GM18507 (cell line): ENCODE measurements at places on chromosomes 16 and 17.

DNA sequence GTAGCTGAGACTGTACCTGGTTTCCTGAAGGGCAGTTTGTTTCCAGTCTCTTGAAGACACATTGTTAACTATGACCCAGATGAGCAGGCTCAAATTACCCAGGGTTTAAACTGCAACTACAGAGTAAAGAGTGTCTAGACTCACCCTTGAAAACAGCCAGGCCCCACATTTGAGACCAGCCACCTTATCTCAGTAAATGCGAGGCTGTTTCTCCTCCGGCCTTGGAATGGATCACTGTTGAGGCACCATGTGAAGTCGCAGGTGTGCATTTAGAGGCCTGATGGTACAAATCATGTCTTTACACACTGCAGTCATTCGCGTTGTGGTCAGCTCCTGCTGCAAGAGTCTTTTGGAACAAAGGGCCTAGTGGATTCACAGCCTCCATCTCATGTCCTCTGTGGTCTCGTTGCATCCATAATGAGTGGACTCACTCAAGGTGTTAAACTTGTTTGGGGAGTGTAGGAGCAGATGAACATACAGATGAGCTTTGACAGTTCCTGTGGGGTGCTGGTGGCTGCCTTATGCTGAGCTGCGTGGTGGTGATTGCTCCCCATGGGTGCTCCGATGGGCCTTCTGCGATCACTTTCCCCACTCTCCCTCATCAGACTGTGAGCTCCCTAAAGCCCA, 18.5 kb upstream of the N4BP1 start:
- no peak for DNase-seq

GRCh38 chr17:38613981-38614779, 8.4 kb upstream of the SRCIN1 start:
- no peak for DNase-seq

DNA sequence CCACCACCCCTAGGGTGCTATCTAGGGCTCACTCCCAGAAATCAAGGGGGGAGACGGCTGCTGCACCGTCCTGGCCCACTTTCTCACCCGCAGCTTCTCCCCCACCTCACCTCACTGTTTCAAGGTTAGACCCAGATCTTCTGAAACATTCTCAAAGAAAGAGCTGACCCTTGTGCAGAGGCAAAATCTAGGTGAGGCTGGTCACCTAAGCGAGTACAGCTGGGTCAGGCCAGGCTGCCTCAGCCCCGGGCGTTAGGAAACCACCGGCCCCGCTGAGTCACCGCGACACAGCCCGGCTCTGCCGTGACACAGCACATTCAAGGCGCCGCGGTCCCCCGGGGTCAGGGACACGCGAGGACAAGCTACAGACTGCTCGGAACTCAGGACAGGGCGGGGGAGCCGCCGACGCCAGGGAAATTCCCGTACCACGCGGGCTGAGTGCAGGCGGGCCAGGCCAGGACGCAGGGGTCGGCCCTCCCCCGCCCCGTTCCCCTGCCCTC, 27.1 kb downstream of the GNPTG start:
- peak; percentile 17 for DNase-seq

DNA sequence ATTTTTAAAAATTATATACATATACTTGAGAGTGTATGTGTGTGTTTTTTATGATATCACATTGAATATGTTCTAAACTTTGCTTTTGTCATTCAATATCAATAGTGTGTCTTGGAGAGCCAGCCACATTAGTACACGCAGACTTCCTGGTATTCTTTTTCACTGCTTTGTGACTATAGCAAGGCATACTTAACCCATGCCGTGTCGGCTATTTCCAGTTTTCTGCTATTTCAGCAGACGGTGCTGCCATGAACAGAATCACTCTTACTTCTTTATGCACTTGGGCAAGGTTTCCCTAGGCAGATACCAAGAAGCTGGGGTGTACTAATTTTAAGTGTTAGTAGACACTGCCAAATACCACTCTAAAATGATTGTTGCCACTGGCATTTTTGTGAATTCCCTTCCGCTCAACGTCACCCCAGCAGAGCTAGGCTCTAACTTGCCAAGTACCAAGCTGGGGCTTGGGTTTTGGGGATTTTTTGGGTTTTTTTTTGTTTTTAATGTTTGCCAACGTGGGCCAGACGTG, 134.9 kb downstream of the SOCS1 start:
- no peak for DNase-seq

- DNase-seq, result no peak
Observed at GRCh38 chr16:15689290-15689689, 39.2 kb downstream of the NDE1 start.

GRCh38 chr16:49921791-49922456, 66.0 kb upstream of the ZNF423 start:
- DNase-seq, result peak; percentile 33

GRCh38 chr16:63512910-63513309, 1476.7 kb upstream of the CDH8 start:
- DNase-seq, result no peak

GRCh38 chr17:51764387-51764971, 394.0 kb downstream of the CA10 start:
- peak; percentile 29 for DNase-seq

DNA sequence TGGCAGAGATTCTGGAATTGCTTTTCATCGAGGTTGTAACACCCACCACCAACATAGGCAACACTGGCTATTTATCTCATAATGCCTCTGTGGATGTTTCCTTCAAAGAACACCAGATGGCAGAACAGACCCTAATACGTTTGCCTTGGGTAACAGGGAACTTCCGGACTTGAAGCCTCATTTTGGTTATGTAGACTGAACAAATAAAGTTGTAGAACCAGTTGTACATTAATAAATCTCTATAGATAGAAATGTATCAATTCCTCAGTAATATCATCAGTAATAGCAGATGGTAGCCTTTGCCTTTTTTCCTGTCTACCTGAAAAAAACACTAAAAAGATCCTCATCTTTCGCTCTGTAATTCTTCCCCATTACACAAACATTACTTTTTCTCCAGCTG, 25.9 kb upstream of the APOH start:
- no peak for DNase-seq

DNA sequence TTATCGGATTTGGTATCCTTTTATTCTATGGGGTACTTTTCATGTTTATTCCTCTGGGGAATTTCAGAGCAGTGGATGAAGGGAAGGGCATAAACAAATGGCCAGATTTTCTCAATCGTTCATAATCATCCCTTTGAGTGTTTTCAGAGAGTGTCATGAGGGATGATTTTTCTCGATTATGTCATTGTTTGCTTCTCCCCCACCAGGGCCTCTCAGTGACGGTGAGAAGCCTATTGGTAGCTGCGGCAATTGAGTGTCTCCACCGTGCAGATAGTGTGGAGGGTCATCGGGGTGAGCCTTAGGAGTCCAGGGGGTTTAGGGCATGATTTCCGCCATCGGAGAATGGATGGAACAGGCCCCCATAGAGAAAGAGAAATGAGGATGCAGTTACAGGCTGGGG, 57.2 kb downstream of the USP43 start:
- DNase-seq, result no peak

- DNase-seq, result no peak
Observed at GRCh38 chr16:1612320-1613111, at the start of gene CRAMP1. CRAMP1 (plus strand) TSS chr16:1612360; CDS start chr16:1614640, 2,280 bp downstream.

DNA sequence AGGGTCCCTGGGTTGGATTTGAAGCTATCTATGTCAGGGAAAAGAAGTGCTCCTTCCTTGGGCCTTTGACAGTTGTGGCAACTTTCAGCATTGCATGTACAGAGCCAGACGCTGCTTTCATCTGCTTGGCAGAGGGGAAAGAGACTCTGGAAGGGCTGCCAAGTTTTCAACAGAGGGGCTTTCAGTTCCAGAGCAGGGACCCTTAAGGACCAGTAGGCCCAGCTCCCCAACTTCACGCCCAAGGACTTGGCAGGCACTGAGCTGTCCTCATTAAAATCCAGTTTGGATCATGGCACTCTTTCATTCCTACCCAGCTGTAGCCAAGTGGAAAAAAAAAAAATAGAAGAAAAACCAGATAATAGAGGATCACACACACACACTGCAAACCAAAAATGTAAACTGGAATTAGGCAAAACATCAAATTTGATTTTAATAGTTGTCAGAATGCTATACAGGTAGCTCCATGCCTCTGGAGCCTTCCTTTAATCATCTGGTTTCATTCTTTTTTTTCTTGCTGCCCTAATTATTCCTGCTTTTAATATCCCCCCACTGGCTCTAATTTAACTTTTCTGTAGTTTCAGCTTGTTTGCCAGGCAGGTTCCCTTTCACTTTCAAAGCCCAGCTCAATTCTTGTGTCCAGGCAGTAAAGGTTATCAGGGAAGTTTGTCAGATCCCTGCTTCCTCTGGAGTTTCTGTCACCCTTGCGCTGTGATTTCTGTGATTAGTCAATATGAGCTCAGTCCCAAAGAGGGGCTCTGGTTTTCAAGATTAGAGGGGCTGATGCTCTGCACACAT, 702.6 kb upstream of the CDH8 start:
- DNase-seq, result no peak

DNA sequence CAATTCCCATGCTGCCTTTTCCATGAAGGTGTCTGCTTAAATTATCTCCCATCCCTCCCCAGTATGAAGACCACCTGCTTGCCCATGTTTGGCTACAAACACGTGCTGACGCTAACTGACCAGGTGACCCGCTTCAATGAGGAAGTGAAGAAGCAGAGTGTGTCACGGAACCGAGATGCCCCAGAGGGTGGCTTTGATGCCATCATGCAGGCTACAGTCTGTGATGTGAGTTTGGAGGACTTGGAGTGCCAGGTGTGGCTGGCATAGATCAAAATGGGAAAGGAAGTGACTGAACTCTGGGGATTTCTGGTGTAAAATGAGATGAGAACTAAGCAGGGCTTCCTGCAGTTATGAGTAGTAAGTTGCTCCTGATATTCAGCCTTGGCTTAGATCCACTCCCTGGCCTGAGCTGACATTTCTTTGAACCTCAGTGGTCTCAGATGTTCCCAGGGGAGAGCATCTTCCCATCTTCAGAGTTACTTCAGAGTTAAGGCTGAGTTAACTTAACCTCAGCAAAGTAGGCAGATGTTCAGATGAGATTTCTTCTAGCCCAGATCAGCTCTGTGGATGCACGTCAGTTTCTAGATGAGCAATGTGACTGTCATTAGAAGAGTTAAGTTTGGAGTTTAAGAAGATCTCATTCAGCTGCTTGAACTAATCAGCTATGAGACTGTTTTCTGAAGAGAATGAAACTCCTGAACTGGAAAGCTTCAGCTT, 32.7 kb downstream of the ITGB3 start:
- peak; percentile 55 for DNase-seq

- DNase-seq, result no peak
Observed at GRCh38 chr16:24497440-24497839, 41.9 kb upstream of the RBBP6 start.

- DNase-seq, result no peak
Observed at GRCh38 chr17:47223007-47223406, 13.9 kb downstream of the MYL4 start.
